A673 (cell line): ENCODE measurements at places on chromosomes 11 and 22. TPM values are rescaled to one million over a fixed set of nuclear protein-coding genes. Genes with fewer than 3 reads are reported as not detected.
A peak's percentile ranks its signal among the peaks of the same experiment; 100 is the strongest.

Gene OR4C16
- not detected in 2 replicates for total RNA-seq

Gene LRRC56
- total RNA-seq, result 2.1 and 2.5 TPM in 2 replicates

DNA sequence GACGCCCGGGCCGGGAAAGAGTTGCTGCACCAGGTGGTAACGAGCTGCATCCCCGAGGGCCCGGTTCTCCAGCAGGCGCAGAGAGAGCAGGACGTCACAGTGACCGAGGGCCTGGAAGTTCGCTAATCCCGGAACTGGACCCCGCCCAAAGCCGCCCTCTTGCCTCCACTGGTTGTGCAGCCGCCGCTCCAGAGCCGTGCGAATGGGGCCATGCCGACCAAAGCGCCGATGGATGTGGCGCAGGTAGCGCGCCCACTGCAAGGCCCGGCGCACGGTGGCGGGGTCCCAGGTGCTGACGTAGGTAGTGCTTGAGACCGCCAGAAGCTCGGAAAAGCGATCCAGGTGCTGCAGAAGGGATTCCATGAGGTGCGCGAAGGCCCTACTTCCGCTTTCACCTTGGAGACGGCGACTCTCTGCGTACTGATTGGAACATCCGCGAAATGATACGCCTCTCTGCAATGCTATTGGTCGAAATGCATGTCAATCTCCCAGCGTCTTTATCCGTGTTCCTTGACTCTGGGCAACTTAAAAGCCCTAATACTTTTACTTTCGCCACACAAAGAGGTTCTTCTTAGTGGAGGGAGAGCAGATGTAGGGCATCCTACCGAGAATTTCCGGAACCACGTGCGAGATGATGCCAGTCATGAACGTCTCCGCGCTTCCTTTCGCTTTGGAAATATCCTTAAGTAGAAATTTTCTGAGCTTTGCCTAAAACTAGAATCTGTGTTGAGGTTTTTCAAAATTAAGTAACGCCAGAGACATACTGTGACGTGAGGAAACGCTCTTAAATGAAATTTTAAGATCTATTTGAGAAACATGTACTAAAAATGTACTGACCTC, at the start of gene FANCF:
FANCF (minus strand) TSS at position 376 of the 840 bp plus-strand sequence; CDS start at position 363, 13 bp downstream.
- peak; percentile 98 for DNase-seq

- no peak for DNase-seq
These were observed 360.3 kb upstream of the PDGFD start for GRCh38 chr11:104524254-104524653.

GRCh38 chr22:42185915-42186439, 55.4 kb upstream of the CYP2D6 start:
- no peak for DNase-seq

GRCh38 chr11:68997995-68998348, 15.1 kb downstream of the MRGPRF start:
- no peak for DNase-seq

DNA sequence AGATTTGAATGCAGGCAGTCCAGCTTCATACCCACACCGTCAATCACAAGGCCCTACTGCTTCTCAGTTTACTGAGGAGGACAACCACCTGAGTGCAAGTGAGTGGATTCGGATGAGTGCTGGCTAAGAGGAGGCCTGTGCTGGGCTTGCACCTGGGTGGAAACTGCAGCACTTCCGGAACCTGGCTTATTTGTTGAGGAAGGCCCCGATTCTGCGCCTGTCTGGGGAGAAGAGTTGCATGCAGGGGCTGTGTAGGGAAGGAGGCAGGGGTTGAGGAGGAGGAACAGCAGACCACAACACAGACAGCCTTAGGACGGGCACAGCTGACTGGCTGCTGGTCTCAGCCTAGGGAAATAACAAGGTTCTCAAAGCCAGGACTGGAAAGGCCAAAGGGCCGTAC, 20.8 kb downstream of the ABTB2 start:
- DNase-seq, result no peak

- no peak for DNase-seq
These were observed 26.6 kb downstream of the GRIA4 start for GRCh38 chr11:105636496-105636895.

DNA sequence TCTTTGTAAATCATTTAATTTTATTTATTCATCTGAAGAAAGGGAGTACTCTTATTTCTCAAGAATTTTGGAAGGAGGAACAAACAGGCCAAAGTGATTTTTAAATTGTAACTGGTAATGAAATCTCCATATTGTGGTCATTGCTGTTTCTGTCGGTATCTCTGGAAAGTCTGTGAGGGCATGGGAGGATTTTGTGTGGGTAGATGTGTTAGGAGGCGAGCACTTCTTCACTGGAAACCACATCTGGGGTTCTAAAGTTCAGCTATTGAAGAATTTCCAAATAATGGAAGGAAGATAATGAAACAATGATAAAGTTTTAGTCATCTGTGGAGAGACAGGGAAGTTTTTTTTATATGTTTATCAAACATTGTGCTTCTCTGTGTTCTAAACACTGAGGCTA, 6.6 kb downstream of the TRIM34 start:
- no peak for DNase-seq

GRCh38 chr11:19713196-19714021, 772 bp downstream of the NAV2 start:
- DNase-seq, result no peak

GRCh38 chr22:23695571-23696325, 4.9 kb downstream of the RGL4 start:
- DNase-seq, result no peak

Gene PGA5
- not detected in 2 replicates for total RNA-seq

- DNase-seq, result no peak
These were observed 3.6 kb downstream of the C11orf68 start for GRCh38 chr11:65915101-65915820.

DNA sequence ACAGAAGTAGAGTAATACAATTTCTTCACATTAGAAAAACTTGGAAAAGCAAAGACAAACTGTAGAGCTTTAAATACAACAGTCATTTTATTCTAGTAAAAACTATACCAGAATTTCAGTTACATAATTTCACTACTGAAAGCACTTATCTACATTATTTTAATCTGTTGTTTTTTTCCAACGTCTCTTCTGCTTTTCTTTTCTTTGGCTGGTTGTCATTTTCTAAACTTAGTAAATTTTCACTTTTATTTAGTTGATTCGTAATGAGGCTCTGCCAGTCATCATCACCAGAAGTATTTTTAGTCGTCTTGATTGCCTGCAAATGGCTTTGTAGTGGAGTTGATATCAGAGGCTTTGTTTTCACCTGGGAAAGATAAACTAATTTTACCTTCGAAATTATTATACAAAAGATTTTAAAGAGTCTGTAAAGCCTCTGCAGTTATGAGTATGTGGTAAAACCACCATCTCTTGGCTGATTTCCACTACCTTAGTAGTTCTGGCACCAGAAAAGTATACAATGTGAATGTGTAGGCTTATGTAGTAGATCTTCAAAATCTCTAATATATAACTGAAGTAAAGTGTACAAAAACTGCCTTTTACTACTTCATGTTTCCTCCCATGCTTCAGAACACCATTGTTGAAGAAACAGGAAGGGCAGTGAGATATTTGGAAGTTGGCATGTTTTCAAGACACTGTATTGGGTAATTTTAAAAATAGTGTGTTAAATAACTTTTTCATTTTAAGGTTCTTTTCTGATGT, 19.2 kb downstream of the EIF3M start:
- no peak for DNase-seq

DNA sequence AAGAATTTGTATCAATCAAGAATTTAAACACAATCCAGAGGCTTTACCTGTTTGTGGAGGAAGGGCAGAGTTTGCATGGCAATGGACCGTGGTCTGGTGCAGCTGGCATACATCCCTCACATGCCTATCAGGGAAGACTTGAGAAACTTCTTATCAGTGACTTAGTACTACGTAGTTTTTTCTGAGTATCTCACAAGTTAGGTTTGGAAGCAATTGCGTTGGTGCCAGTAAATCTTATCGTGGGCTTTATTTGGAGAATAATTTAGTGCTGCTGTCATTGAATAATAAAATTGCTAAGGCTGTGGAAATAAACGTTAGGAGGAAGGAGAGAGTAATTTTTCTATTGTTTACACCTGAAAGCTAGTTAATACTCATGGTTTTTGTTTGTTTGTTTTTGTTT, 72.3 kb downstream of the PRMT3 start:
- no peak for DNase-seq

- no peak for DNase-seq
These were observed 68.9 kb downstream of the CYB5R2 start for GRCh38 chr11:7604331-7604955.

Gene OR51B5
- not detected in 2 replicates for total RNA-seq

DNA sequence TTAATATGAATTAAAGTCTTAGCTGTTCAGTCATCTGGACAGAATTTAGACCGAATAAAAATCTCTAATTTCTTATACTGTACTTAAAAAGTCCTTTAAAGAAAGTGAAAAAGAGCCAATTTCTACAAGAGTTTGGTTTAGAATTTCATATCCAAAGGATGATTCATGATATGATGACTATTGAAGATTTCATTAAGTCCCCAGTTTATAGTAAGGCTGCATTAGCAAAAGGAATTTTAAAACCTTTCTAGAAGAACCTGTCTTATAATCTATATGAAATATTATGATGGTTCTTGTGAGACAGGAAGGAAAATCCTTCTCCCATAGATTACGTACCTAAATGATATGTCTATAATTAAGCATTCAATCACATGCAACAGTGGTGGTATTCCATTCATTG, 34.8 kb downstream of the TSG101 start:
- DNase-seq, result no peak

DNA sequence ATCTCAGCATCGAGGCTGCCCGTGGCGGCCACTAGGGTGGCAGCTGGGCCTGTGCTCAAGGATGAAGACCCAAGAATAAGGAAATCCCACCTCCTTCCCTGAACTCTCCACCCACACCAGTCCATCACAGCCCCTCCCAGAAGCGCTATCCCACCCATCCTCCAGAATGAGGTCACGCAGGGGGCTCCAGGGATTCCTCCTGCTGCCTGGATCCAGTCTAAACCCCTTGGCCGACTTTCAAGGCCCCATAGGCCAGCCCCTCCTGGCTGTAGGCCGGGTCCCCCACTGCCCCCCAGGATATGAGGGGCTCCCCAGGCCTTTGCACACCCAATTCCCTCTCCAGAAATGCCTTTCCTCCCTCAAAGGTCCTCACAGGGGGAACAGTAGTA, 19.0 kb upstream of the SCGB1A1 start:
- DNase-seq, result no peak

- no peak for DNase-seq
These were observed 327.3 kb upstream of the PITPNB start for GRCh38 chr22:28246397-28246796.

DNA sequence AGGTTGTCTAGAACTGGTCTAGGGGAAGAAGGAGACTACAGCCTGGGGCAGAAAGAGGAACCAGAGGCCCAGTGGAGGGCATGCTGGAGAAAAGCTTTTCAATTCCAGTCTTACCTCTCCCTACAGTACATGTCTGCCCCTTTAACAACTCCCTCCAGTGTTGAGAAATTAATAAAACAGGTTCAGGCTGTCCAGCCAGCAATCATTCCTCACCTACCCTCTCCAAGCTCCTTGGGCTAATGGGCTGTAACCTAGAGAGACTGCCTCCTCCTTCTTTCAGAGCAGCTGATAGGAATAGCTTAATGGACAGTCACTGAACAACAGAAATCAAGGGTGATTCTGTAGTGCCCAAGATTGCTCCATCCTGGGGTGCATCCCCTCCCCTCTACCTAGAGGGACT, 8.8 kb downstream of the SLC35F2 start:
- DNase-seq, result no peak

DNA sequence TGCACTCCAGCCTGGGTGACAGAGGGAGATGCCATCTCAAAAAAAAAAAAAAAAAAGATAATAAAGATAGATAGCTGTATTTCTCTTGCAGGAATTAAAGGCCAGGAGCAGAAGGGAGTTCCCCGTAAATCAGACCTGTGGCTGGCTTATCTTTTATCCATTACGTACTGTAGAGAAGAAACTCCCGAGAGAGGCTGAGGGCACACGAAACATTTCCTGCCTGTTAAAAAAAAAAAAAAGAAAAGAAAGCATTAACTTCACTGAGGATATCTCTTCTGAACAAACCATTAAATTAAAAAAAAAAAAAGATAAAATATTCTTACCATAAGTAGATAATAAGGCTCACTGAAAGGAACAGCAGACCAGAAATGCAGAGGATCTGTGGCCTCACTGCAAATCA, 22.5 kb downstream of the P4HA3 start:
- DNase-seq, result peak; percentile 46

Gene C11orf42
- total RNA-seq, result not detected in 2 replicates

Gene MOV10L1
- total RNA-seq, result 0.33 TPM in 1 of 2 replicates, not detected in the other

- no peak for DNase-seq
These were observed 12.3 kb upstream of the NXPE4 start for GRCh38 chr11:114607753-114608459.

DNA sequence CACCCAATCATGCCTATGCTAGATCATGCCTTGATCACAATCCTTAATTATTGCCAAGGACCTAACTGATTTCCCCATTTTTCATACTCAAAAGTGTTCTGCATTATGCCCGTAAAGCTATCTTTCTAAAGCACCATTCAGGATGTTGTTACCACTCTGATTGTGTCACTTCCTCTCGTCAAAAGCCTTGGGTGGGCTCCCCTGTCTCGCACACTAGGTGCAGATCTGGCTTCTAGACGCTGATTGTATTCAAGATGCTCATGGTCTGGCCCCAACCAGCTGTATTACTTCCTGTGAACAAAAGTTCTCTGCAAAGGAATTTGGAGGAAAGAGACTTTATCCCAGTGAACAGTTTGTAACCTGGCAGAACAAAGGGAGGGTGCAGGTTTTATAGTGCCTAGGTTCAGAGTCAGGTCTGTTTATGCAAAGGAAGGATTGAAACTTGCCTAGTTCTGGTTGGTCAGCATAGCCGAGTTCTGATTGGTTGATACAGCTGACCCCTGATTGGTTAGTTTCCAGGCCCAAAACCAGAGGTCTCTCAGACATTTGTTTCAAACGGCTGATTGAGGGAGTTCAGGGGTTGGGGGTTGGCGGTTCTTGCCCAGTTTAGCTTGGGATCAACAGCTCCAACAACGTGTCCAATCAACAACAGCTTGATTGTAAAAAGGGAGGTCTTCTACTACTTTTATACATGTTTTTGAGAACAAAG, 25.4 kb downstream of the ATG13 start:
- no peak for DNase-seq

Gene OR8D4
- not detected in 2 replicates for total RNA-seq

GRCh38 chr11:79506124-79506523, 65.3 kb upstream of the TENM4 start:
- no peak for DNase-seq

DNA sequence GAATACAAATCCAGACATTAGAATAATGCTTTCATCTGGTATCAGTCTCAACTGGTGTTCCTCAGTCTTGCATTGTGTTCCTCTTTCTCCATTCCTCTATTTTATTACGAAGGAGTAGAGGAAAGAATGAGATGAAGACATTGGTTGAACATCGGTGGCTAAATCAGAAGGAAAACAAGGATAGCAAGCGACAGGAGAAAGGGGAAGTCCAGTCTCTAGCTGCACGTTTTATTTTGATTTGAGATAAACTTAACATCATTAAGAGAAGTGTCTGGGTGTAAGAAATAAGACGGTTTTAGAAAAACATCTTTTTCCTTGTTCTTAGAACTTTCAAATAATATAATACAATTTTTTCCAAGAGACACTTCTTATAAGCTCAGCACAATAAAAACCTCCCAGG, 6.2 kb downstream of the SOX6 start:
- DNase-seq, result no peak

Gene CHST1
- total RNA-seq, result 13.2 and 17.0 TPM in 2 replicates
